ENCODE measurements at places on chromosomes 12 and 14.

- DNase-seq, result no peak
These were observed 925 bp upstream of the MIPOL1 start for GRCh38 chr14:37196604-37197420.

DNA sequence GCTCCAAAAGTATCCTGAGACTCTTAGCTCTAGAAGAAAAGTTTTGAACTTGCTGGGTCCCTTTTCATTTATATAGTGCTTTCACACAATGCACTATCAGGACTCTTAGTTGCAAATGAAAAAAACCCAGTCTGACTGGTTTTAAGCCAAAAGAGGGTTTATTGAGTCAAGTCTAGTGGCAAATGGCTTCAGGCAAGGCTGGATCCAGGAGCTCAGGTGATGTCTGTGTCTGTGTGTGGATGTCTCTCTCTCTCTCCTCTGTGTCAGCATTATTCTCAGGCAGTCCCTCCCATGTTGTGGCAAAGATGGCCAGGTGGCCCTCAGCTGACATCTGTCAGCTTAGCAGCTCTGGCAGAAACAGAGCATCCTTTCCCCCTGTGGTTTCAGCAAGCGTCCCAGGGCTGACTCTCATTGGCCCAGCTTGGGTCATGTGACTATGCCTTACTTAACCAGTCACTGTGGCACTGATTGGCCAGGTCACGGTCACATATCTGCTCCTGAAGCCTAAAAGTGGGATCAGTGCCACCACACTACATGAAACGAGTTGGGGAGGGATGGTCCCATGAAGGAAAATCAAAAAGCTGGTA lies 6.2 kb downstream of the TMEM120B start:
- DNase-seq, result no peak

DNA sequence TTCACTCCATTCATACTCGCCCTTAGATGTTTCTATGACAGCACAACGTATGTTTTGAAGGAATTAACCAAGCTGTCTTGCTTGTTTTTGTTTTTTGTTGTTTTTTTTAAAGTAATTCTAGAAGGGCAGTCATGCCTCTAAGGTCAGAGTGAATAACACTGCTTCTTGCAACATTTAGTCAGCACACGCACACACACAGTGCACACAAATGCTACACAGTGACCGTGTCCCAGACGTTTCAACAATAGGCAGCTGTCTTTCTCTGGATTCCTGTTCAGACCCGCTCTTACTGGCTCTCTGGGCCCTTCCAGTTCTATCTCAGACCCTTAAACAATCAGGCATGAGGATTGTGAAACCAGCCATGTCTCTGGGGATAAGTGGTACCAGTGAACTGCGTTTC lies 351.0 kb upstream of the FKBP4 start:
- no peak for DNase-seq

- peak; percentile 29 for DNase-seq
These were observed 65.8 kb upstream of the SLC8A3 start for GRCh38 chr14:70254476-70254961.

DNA sequence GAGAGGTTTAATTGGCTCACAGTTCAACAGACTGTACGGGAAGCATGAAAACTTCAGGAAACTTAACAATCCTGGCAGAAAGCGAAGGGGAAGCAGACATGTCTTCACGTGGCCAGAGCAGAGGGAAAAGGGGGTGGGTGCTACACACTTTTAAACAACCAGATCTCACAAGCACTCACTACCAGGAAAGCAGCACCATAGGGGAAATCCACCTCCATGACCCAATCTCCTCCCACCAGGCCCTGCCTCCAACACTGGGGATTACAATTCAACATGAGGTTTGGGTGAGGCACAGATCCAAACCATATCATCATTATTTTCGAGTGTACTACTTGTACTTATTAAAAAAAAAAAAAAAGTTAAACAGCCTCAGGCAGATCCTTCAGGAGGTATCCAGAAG lies 29.9 kb downstream of the RXYLT1 start:
- no peak for DNase-seq

GRCh38 chr14:92582706-92583452 lies 69.3 kb downstream of the RIN3 start:
- no peak for DNase-seq

GRCh38 chr14:100442498-100443490 lies 119.7 kb downstream of the SLC25A47 start:
- no peak for DNase-seq

- DNase-seq, result peak; percentile 45
These were observed 70.4 kb downstream of the RPL10L start for GRCh38 chr14:46581036-46581671.

- DNase-seq, result no peak
These were observed 200.7 kb upstream of the PWP1 start for GRCh38 chr12:107484941-107485340.

DNA sequence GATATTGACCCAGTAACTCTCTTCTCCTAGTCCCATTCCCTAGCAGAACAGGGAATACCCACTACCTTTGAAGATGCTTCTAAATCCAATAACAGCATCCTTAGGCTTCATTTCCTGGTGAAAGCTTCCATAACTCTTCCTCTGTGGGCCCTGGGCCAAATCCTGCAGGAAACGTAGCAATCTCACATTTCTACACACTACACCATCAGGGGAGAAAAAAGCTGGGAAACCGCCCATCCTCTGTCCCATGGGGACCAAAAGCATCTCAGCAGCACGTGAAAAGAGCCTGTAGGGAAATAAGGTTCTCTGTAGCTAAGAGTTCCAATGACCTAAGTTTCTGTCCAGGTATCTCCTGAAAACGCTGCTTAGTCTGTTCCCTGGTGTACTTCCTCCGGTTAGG lies 340.2 kb downstream of the DPF3 start:
- peak; percentile 37 for DNase-seq

DNA sequence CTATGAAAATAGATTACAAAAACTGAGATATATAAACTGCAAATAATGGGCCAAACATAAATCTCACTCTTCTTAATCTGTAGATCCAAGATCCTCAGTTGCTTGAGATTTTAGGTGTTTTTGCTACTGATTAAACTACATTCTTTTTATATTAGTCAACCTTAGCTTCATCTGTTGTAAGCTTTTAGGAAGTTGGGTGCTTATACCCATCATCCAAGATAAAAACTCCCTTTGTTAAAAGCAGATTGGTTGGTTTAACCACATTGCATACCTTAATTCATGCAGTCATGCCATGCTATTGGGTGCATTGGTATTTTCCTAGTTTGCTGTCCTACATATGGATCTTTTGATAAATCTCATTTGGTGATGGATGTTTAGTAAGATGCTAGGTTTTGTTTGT lies 46.2 kb upstream of the DIP2B start:
- peak; percentile 25 for DNase-seq

DNA sequence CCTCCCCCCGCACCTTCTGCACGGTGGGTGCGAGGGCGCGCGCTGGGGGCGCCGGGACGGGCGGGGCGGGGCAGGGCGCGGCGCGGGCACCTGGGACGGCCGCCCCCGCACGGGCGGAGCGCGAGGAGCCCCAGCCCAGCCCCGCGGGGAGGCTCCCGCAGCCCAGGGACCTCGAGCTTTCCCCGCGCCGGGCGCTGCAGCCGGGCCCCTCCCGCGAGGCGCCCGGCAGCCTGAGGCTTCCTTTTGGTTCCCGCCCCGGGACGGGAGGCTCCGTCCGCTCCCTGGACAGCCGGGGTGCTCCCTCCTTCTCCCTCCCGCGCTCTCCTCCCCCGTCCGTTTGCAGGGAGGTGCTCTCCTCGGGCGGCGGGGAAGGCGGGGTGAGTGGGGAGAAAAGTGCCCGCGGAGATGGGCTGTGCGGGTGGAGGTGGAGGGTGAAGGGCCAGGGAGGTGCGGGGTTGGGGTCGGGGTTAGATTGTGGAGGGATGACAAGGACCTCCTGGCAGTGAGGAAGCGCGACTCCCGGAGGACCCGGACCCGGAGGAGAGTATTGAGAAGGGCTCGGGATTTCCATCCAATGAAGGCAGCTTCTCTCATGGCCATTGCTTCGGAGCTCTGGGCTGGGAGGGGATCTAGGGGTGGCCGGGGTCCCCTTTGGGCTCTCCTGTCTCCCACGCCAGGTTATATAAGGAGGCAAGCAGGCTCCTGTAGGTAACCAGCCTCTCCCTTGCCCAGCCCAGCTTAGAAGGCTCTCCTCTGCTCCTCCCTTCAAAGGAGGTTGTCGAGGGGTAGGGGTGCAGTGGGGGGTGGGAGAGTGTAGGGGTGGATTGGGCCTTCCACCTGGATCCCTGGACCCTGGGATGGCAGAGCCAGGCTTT lies 645 bp downstream of the JDP2 start:
- DNase-seq, result peak; percentile 29

DNA sequence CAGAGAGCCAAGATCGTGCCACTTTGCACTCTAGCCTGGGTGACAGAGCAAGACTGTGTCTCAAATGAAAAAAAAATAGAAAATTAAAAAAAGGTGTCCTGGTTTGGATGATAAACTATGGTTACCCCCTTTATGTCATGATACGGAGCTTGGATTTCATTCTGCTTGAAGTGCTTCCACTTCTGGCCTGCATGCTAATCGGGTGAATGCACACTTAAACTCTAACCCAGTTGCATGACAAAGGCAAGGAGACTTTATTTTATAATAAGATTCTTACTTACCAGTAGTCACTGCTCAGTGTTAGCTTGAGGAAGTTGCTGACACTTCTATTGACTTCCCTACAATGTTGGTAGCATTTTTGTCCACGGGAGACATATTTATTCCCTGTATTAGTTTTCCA lies 24.3 kb downstream of the CFAP54 start:
- no peak for DNase-seq

GRCh38 chr12:24948420-24948756 lies 513 bp downstream of the BCAT1 start:
- peak; percentile 63 for DNase-seq

DNA sequence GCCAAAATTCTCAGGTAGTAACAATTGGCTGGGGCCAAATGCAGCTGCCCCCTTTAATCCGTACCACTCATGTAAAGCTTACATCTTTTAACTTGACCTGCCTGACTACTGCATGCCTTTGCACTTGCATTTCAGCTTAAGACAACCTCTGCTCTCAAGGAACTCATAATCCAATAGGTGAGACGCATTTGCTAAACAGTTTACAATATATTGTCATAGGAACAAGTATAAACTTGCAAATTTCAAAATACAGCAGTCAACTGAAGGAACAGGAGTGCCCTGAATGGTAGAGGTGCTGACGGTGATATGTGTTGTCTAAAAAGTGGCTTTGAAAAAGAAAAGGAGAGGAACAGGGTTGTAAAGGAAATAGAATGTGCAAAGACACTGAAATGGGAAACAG lies 3.6 kb upstream of the BRMS1L start:
- no peak for DNase-seq

- no peak for DNase-seq
These were observed 2.0 kb downstream of the SIX1 start for GRCh38 chr14:60647081-60647836.

DNA sequence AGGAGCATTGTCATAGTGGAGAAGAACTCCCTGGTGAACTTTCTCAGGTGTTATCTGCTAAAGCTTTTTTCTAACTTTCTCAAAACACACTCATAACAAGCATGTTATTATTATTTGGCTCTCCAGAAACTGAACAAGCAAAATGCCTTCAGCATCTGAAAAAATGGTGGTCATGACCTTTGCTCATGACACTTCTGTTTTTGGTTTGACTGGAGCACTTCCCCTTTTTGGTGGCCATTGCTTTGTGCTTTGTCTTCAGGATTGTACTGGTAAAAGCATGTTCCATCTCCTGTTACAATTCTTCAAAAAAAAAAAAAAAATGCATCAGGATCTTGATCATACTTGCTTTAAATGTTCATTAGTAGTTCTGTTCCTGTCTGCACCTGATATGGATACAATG lies 1241.6 kb upstream of the USP15 start:
- no peak for DNase-seq

DNA sequence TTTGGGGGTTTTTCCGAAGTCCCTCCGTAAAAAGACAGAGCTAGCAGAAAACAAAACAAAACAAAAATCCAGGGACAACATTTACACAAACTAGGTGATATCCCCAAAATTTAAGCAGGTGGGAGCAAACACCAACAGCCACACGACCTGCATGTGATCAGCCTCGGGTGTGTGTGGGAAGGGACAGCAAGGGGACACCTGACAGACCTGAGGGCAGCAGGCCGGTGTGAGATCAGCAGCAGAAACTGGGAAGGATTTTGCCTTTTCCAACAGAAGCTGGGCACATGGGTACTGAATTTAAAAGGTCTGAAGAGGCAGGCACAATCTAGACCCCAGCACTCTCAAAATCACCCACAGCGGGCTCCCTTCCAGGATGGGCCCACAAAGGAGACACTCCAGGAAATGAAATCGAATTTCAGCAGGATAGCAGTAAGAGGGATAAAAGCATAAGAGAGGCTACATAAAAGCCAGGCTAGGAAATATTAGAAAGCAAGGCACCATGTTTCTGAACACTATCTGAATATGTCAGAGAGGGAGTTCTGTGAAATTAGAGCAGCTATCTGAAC lies 36.5 kb upstream of the SELPLG start:
- DNase-seq, result no peak

DNA sequence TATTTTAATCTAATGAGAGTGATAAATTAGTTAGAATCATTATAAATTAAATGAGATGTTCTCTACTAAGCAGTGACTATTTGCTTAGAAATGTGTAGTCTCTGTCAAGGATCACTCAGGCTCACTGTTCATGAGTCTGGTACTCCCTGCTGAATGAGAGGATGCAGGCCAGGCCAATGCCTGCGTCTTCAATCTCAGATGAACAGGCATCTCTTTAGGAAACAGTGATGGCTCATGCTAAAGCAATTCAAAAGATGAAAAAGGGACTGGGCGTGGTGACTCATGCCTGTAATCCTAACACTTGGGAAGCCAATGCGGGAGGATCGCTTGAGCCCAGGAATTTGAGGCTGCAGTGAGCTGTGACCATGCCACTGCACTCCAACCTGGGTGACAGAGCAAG lies 106.8 kb downstream of the ZFC3H1 start:
- peak; percentile 69 for DNase-seq

- no peak for DNase-seq
These were observed 9.2 kb upstream of the CYP46A1 start for GRCh38 chr14:99674776-99675381.

DNA sequence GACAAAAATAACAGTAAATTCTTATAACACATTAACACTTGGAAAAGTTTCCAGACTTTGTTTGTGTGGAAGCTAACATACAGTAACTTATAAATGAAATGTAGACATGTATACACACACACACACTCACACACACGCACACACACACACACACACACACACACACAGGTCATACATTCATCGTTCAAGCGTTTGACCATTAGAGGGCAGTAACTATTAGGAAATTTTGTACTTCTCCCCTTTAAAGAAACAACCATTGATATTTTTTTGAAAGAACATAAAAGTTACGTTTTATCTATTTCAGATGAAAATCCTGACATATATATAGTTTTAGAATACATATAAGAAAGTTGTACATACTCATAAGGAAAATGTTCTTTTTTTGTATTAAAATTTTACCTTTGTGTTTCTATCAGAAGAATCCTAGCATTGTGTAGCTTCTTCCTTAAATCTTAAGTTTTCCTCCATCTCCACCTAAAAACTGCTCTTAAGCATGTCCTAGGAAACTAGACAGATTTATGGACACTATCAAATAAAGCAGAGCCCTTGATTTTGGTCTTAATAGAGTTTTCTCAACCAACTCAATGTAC lies 29.0 kb downstream of the PTPRQ start:
- peak; percentile 83 for DNase-seq

- DNase-seq, result peak; percentile 96
These were observed 20.4 kb downstream of the FOS start for GRCh38 chr14:75299059-75299458.
